Stimulated activated CD4-positive, alpha-beta T cell treated with anti-CD3 and anti-CD28 coated beads, Interleukin-12 subunit alpha, Interleukin-12 subunit beta, amount 100 ng/mL, for 48 hours (primary cell): ENCODE measurements at places on chromosomes 2 and 18.
A peak's percentile ranks its signal among the peaks of the same experiment; 100 is the strongest.

DNA sequence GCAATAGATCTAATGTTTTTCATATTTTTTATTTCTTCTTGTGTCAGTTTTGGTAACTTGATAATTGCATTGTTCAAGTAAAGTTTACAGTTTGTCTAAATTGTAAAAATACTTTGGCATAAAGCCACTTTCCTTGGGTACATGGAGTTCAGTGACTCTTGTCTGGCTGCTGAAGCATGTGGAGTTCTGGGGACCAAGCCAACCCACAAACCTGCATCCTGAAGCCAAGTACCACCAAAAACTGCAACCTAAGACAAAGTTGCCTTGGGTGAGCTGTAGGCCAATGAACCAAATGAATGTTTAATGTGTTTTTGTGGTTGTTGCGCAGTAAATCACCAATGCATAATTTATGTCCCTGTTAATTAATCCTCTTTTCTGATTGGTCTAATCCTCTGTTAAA is 872.6 kb downstream of the BCL11A start:
- DNase-seq, result no peak

- DNase-seq, result no peak
Measured at GRCh38 chr2:25201265-25201664, 32.9 kb upstream of the POMC start.

GRCh38 chr18:5318061-5318700 is 22.7 kb upstream of the ZBTB14 start:
- DNase-seq, result no peak

- no peak for DNase-seq
Measured at GRCh38 chr2:149353421-149353820, 23.0 kb downstream of the LYPD6 start.

DNA sequence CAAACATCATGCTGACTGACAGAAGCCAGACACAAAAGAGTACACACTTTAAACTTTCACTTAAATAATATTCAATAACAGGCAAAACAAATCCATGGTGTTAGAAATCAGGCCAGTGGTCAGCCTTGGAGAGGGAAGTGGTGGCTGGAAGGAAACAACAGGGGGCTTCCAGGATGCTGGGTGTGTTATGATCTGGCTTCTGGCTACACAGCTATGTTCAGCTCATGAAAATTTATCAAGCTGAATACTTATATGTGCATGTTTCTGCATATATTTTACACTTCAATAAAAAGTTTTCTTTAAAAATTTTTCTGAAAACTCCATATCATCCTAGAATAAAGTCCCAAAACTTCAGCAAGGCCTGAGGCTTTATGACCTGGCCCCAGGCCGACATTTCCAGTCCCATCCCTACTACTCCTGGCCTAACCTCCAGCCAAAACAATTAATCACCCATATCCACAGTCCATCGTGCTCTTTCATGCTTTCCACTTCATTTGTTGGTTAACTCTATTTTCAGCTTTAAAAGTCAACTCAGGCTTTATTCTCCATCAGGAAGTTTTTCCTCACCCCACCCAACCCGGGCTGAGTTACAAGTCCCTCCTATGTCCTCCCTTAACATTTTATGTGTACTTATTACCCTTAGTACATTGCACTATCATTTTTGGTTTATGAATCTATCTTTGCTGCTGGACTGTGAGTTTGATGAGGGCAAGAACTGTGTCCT is 27.9 kb upstream of the SPTBN1 start:
- no peak for DNase-seq

DNA sequence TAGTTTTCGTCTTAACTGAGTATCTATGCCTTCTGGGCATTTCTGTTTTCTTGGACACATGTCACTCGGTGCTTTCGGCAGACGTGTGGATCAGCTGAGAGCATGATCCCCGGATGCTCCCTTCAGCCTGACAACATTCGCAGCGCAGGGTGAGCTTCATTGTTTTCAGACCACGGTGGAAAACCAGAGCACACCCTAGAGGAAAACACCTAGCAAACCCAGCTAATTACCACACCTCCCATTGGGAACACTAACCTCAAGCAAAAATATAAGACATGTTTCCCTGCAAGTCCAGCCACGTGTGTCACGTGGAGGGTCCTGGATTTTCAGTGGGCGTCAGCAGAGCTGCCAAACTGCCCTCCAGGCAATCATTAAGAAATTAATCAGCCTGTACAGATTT is 31.0 kb downstream of the ANKRD29 start:
- no peak for DNase-seq

DNA sequence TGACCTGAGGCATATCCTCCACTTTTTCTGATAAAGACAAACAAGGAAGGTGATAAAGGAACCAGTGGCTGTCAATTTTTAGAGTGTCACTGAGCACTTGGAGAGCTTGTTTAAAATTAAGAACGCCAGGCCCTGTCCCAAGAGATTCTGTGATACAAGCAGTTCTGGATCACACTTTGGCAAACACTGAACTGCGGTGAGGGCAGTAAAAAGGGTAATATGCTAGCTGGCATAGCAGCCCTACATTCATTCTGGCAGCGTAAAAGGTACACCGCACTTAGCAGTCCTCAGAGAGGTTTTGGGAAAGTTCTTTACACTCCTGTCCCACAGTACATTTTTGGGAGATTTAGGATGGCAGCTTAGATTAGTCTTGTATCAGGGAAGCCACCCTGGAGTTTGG is 101.3 kb upstream of the CCDC150 start:
- no peak for DNase-seq

GRCh38 chr2:222745836-222746559 is 74.5 kb downstream of the MOGAT1 start:
- no peak for DNase-seq

GRCh38 chr2:108263401-108263800 is 23.6 kb downstream of the SULT1C3 start:
- DNase-seq, result no peak

GRCh38 chr2:38074764-38075506 is 1.0 kb downstream of the CYP1B1 start:
- DNase-seq, result no peak

GRCh38 chr2:97950329-97951154 is 45.2 kb downstream of the TMEM131 start:
- no peak for DNase-seq

DNA sequence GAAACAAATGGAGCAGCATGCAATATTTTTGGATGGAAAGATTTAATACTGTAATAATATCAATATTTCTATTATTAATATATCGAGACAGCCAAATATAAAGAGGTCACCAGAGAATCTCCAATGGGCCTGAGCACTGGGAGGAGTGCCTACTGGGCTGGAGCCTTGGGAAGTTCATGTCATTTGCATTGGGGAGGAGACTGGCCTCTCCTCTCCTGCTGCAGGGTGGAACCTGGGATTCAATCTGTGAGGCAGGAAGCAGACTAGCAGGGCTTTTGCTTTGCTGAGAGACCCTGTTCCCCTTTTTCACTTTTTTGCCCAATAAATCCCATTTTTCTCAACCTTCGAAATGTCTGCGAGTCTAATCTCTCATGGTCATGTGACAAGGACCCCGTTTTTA is 390.6 kb upstream of the CYRIA start:
- no peak for DNase-seq

DNA sequence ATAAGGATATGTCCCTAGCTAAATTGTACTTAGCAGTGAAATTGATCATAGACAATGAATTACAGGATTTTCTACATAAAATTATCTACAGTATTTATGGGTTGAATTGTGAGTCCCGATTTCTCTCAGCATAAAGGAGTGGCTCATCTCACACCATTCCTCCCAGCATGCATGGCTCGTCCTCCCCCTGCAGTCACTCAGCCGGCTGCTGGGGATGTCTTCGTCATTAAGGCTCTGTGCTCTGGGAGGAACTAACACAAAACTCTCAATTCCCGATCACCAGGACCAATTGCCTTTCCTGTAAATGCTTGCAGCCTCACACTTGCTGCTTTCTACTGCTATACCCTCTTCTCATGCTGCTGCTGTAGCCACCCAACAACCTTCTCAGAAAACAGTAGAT is 75.9 kb downstream of the TXNL1 start:
- no peak for DNase-seq

- DNase-seq, result no peak
Measured at GRCh38 chr2:70010576-70011111, 49.2 kb upstream of the ASPRV1 start.

DNA sequence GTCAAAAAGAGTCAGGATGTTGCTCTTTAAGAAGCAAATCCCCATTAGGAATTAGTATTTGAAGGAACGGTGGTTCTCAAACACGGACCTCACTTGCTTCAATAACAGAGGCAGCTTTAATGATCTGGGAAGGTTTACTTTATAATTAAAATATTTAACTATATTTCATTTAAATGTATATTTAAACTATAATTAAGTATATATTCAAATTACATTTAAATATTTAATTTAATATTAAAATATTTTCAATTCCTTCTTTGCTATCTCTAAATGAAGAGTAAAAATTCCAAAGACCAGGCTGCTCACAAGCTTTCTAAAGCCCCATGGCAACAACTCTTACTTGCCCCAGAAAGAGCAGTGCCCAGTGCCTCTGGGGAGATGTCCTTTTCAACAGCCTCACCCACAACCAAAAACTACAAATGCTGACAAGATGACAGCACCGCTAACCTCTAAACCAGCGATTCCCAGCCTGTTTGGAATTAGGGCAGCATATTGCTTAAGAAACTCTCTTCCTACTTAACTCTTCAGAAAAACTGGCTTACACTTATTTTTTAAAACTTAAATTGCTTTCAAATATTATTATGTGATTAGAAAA is 62.9 kb upstream of the POU3F3 start:
- DNase-seq, result no peak

DNA sequence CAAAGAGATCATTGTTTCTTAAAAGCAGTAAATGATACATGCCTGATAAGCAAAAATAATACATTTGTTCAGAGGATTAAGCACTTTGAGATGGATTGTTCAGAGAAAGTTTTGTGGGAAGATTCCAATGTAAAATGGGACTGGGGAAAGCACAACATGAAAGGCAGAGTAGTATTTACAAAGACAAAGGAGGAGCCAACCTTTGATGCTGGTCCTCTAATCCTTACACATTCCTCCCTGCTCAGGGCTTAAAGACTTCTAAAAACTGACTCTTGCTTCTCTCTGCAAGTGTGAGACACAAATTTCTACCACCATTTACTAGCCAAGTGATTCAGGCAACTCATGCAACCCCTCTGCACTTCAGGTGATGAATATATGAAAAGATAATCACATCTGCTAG is 47.2 kb upstream of the REG3G start:
- DNase-seq, result no peak

GRCh38 chr2:235143789-235144188 is 192.0 kb downstream of the SH3BP4 start:
- no peak for DNase-seq

GRCh38 chr2:15331787-15332186 is 229.3 kb downstream of the NBAS start:
- no peak for DNase-seq

DNA sequence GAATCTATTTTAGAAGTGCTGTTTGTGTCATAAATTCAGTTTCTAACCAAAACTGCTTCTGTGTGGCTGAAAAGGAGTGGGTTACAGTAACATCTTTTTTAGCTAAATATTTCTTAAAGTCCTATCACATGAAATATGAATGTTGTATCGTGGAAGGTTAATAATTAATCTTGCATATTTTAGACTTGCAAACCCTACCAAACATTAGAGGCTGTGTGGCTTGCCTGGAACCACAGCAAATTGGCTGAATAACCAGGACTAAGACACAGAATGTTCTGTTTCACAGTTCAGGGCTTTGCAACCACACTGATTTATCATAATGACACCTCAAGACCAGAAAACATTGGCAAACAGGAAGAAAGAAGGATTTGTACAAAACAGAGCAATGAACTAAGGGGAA is 208.9 kb upstream of the CNTNAP5 start:
- no peak for DNase-seq

- DNase-seq, result no peak
Measured at GRCh38 chr2:118046634-118047210, 32.9 kb upstream of the CCDC93 start.

GRCh38 chr2:72895759-72896281 is 8.6 kb downstream of the SPR start:
- DNase-seq, result no peak

- peak; percentile 31 for DNase-seq
Measured at GRCh38 chr2:230582851-230583283, 129.8 kb upstream of the CAB39 start.

DNA sequence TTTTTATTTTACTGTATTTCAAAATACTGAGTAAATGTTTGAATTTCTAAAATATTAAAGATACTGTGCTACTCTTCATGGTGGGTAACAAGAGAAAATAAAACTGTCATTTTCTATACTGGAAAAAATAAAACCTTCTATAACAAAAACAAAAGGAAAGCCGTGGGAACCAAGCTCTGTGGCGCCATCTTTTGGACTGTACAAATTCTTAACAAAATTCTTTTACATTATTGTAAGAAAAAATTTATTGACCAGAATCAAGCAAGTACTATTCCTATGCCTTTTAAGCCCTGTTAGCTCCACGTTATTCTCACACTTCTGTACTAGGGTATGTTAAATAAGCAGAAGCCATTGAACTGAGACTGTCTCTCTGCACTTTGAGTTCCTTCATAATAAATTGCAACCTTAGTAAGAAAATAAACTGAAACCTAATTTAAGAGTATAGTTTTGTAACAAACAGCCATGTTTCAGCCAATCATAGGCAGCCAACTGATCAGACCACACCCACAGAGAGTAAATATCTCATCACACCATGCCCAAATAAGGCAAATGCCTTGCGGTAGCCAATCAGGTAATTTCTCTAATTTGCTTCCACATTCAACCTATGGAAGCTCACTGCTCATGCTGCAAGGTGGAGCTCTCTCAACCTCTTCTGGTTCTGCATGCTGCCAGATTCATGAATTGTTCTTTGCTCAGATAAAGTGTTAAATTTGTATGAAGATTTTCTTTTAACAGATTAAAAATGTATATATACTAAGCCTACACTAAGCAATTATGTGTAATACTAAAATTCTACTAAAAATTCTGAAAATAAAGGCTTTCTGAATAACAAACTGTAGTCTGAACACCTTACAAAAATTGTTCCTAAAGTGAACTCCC is 42.2 kb downstream of the HIBCH start:
- no peak for DNase-seq

GRCh38 chr18:68679528-68679927 is 35.4 kb downstream of the TMX3 start:
- DNase-seq, result no peak

DNA sequence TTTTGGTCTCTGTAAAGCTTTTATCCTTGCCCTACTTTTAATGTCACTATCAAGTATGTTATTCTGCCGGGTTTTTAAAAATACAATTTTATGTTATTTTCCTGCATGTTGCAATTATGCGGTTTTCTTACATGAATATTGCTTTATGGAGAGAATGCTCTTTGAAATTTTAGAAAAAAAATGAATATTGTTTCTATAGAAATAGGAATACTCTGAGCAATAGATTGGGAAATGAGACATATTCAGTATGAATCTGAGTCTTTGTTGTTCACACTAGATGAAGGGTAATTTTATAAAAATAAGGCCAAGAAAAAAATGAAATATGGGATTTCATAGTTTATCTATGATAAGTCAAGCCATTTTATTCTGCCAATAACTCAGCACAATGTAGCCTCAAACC is 142.2 kb upstream of the DTNA start:
- no peak for DNase-seq

DNA sequence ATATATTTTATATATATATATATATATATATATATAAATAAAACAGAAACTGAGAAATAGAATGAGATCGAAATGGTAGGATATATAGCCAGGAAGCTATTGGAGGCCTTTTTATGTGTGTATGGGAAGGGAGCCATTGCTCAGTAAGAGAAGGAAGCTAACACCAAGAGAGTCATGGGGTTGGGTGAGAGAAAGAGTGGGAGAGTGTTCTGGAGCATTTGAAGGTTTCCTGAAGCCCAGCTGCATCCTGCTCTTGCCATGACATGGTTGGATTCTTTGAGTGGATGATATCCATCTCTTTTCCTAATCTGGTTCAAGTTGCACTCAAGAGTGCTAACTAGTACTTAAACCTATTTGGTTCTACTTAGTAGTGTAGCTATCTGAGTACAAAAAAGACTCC is 282.3 kb downstream of the DYSF start:
- DNase-seq, result no peak
